Stimulated activated CD8-positive, alpha-beta memory T cell treated with anti-CD3 and anti-CD28 coated beads, Interleukin-2, amount 100 ng/mL, for 1 hour (primary cell): ENCODE measurements at places on chromosomes 7 and 10.

GRCh38 chr10:78514459-78514858 lies 480.8 kb downstream of the RPS24 start:
- DNase-seq, result no peak

DNA sequence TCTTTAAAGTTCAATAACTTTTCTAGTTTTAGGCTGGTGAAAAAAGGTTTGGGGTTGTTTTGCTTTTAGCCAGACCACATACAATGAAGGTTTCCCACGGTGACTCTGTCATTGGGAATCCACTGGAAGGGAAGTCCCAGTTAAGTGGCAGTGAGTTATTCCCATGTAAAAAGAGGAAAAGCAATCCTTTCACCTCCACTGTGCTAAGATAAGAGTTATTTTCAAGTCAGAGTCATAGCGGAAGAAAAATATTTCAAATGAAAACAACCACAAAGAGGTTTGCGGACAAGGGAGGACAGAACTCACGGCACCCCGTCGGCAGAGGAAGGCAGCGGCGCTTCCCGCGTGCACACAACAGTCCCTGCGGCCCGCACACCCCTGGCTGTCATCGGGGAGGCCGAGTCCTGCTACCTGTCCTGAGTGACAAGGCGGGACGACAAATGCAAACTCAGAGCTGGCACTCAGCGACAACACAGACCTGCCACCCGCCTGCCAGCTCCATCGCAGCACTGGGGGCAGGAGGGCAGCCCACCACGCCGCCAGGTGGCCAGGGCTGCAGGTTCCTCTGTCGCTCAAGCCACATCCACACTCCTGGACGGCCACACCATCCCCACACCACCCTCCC lies 9.3 kb upstream of the PAPOLB start:
- no peak for DNase-seq

- no peak for DNase-seq
Observed at GRCh38 chr10:59290448-59290847, 71.9 kb downstream of the FAM13C start.

DNA sequence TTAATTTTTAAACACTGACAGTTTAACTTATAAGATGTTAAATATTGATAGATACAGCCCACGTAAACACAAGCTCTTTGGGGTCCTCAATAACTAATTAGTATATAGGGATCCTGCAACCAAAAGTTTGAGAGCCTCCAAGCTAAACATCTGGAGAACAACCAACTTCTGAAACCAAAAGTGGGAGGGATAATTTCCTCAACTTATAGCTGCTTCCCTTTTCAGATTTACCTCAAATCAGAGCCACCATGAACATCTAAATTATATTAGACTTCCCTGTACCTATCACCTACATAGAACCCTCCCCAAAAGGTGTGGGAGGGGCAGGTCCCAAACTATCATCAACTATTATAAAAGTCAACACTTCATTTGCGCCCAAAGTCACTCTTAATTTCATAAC lies 8.6 kb downstream of the PSAP start:
- no peak for DNase-seq

- no peak for DNase-seq
Observed at GRCh38 chr7:140654661-140655060, 14.0 kb upstream of the DENND2A start.

DNA sequence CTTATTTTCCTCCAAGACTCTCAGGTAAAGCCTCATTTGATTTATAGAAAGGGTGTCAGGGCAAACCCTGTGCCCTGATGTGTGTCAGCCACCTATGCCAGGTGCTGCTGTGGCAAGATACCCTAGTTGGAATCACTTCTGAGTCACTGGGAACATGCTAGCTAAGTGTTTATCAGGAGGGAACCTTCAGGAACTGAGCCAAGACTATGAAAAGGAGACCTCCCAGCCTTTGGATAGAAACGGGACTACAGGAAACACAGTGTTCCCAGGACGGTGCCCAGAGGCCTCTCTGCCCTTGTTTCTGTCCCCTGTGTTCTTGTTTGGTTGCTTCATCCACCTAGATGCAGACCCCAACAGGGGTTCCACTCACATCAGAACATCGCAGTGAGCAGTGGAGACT lies 28.5 kb downstream of the CNNM1 start:
- no peak for DNase-seq

- no peak for DNase-seq
Observed at GRCh38 chr7:148535217-148535616, 55.3 kb upstream of the C7orf33 start.

DNA sequence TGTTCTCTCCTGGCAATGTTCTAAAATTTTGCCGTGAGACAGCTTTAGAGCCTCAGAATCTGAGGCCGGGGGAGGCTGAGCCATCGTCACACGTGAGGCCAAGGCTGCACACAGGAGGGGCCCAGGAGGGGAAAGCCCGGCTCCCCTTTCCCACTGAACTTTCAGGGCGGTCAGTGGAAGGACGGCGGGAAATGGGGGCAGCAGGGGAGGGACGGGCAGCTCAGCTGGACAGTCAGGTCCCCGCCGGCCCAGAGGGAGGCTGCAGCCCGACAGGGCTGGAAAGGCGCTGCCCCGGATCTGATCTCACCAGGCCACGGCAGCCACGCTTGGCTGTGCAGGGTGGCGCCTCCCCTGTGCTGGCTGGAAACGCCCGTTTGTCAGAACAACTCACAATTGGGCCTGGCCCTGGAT lies 43.3 kb upstream of the ADGRA1 start:
- no peak for DNase-seq

DNA sequence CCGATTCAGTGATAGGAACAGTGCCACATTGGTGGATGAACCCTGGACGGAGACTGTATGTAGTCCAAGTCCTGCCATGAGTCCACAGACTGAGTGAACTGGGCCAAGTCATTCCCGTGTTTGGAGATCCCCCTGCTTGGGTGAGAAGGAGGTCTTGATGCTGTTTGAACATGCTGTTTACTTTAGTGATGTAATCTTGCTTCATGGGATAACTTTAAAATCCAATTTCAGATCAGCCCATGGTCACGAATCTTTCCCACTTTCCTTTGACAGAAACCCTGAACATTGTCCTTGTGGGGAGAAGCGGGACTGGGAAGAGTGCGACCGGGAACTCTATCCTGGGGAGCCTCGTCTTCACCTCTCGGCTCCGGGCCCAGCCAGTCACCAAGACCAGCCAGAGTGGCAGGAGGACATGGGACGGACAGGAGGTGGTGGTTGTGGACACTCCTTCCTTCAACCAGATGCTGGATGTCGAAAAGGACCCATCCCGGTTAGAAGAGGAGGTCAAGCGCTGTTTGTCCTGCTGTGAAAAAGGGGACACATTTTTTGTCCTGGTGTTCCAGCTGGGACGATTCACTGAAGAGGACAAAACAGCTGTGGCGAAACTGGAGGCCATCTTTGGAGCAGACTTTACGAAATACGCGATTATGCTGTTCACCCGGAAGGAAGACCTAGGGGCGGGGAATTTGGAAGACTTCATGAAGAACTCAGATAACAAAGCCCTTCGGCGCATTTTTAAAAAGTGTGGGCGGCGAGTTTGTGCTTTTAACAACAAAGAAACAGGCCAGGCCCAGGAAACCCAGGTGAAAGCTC lies 26.6 kb downstream of the GIMAP8 start:
- no peak for DNase-seq

GRCh38 chr7:141203586-141203985 lies 129.7 kb downstream of the TMEM178B start:
- DNase-seq, result no peak

GRCh38 chr7:12692479-12693259 lies 5.2 kb downstream of the ARL4A start:
- DNase-seq, result no peak

- no peak for DNase-seq
Observed at GRCh38 chr10:15181576-15182156, 13.2 kb upstream of the NMT2 start.

DNA sequence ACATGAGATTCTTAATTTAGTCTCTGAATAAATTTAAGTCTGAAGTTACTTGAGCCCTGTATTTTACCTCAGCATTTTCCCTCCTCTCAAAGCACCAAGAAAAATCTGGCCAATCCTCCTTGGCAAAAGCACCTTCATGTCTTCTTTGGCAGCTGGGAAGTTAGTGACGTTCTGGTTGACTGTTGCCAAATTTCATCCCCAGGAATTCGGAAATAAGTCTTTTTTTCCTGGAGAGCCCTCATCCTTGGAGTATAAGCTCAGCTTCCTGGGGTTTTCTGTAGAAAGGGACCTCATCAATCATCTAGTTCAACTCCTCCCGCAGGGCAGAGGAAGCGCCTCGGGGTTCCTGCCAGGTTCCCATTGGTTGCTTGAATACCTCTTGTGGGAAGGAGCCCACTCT lies 377.6 kb downstream of the PHTF2 start:
- no peak for DNase-seq

DNA sequence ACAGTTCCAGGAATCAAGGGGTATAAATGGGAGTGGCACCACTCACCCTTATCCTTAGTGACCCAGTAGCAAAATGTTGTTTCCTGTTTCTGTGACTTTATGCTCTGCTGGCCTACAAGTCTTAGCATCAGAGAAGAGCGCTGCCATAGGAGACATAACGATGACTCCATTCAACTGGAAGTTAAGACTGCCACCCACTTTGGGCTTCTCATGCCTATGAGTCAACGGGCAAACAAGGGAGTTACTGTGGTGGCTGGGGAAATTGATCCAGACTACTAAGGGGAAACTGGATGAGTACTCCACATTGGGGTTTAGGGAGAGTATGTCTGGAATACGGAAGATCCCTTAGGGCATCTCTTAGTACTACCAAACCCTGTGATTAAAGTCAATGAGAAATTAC lies 40.6 kb upstream of the PIK3CG start:
- DNase-seq, result no peak

GRCh38 chr10:3774018-3774813 lies 10.8 kb downstream of the KLF6 start:
- no peak for DNase-seq

DNA sequence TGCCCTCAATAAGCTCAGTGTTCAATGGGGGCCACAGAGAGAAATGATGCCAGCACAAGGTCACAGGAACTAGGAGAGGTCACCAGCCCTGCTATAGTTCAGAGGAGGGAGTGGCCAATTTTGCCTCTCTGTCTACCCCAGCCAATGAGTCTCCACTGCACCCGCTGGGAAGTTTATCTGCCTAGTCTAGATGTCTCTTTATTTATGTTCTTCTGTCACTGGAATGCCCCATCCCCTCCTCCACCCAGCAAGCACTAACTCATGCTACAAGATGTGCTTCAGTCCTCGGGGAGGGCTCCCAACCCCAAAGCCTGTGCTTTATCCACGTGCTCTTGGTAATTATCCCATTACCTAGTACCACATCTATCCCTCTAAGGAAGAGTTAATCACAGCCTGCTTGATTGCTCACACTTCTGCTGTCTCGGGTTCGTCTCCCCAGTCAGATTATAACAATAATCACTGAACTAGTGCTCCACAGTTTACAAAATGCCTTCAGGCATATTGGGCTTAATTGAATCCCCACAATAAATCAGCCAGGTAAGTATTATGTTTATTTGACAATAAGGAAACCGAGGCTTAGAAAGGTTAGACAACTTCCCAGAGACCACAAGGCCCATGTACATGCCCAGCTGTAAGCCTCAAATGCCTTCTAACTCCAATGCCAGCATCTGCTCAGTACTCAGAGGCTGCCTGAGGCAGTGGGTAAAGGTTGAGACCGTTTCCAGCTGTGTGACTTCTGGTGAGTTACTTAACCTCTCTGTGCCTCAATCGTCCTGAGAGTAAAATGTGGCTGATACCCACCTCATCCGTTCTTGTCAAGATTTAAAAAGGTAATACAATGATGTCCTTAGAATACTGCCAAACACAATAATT lies 3.9 kb downstream of the HIP1 start:
- no peak for DNase-seq
